ENCODE measurements at places on chromosomes 11 and 22. TPM values are rescaled to one million over a fixed set of nuclear protein-coding genes. Genes with fewer than 3 reads are reported as not detected.
A peak's percentile ranks its signal among the peaks of the same experiment; 100 is the strongest.

DNA sequence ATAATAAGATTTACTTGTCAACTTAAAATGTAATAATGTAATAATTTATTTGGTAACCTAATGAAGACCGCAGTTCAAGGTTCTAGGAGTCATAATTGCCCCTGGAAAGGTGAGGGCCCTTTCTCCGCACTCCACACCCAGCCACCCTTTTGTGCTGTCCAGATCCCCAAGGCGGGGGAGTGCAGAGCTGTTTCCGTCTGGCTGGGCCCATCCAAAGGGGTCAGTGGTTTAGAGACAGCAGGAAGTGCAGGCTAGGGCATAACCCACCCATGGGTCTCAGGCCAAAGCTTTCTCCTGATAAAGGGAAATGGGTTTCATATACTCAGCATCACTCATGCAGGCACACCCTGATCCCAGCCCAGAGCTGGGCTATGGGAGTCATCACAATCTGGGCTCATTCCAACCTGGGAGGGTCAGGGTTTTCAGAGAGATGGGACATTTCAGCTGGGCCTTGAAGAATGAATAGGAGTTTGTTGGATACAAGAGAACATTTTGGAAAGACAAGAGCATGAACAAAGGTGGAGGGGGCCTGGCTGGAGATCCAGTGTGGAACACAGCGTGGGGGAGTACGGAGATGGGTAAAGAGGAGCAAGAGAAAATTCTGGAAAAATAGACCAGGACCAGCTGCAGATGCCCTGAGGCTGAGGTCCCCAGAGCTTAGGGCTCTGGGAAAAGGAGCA is 432.2 kb downstream of the TBC1D22A start:
- peak; percentile 15 for DNase-seq

DNA sequence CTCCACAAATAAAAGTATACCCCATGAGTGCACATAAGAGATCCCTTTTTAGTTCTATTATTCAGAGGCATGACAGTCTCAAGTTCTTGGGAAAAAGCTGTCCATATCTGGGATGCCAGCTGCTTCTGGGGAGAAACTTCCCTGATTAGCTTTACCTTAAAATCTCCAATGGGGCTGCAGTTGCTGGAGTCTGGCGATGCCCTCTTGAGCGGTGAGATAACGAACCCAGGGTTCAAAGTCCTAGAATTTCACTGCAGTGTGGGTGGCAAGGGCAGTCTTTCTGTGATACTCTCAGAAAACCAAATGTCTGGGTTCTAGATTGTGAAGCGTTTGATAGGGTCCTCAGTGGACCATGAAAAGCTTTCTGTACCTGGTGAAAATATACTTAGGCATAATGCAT is 7.4 kb upstream of the PRR33 start:
- no peak for DNase-seq

GRCh38 chr11:64330888-64331287 is 9.1 kb upstream of the CCDC88B start:
- no peak for DNase-seq

DNA sequence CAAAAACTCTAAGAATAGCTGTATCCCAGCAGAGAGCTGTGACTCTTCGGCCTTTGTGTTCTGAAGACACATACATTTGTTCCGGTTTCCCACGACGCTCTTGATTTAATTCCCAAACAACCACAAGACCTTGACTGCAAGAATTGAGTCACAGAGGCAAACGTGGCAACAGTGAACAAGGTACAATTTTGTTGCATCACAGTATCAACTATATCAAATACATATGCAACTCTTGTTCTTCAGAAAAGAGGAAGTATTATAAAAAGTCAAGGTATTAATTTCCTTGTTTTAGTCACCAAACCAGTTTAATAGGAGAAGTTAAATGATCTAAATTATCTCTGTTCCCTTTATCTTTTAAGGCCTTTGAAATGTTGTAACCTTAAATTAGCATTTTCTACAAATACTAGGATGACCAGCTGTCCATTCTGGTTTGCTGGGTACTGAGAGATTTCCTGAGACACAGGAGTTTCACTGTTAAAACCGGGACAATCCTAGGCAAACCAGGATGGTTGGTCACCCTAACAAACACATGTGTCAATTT is 11.1 kb downstream of the HPS5 start:
- no peak for DNase-seq

DNA sequence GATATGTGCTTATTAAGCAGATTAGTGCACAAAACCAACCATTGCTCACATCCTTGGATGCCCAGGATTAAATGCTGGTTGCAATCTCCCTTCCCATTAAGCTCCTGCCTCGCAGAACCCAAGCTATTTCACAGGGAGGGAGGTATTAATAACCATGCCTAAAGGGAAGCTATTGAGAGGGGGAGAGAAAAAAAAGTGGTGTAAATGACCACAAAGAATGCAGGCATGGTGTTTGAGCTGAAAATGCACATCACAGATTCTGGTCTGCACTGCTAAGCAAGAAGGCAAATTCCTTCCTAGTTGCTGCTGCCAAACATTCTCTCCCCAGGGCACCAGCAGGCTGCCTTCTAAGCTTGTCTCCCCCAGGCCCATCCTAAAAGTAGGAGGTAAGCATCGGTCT is 92.0 kb upstream of the ISX start:
- DNase-seq = peak; percentile 58

The ZDHHC8 gene
- polyA plus RNA-seq = 18.8 TPM

The SLC22A6 gene
- polyA plus RNA-seq = 362 TPM

The ISX gene
- not detected for polyA plus RNA-seq

Measured in kidney (tissue), 22 donors.